ENCODE measurements at places on chromosomes 7 and 10.

- DNase-seq: no peak
These were observed 67.1 kb downstream of the PIP4K2A start for GRCh38 chr10:22647244-22647643.

GRCh38 chr7:126608339-126608776, 644.4 kb downstream of the GRM8 start:
- DNase-seq: peak; percentile 1

GRCh38 chr10:52779541-52780390, 7.2 kb upstream of the MBL2 start:
- peak; percentile 53 for DNase-seq

DNA sequence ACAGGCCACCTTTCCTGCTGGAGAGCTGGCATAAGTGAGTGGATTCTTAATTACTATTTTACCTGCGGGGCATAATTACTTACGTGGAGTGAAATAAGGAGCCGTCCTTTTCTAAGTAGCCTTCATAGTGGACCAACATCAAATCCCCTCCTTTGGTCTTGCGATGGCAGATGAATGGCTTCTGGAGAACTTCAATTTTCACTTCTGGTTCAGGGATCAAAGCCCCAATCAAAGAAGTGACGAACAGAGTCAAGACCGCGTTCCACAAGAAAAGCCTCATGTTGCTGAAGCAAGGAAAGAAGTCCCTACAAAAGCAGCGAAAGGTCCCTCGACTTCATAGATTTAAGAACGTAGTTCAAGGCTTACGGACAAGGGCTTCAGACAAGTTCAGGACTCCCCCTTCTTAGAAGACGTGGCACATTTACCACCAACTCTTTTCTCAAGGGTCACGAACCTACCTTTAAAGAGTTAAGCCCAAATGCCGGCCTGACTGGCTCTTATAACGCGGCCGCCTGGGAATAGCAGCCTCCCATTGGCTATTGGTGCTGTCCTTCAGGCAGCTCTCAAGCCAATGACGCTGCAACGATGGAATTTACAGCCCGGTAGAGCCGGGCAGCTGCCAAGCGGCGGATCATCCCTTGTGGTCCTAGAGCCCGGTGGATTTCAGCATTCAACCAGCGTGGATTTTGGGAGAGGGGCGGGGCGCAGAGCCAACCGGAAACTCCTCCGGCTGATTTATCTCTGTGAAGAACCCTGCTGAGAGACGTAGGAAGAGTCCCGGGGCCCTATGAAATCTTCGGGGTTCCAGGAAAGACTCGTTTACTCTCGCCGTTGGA, at the start of gene FKBP14:
TSS of gene FKBP14 (minus strand) at position 474 of the 836 bp plus-strand sequence. CDS start at position 280, 194 bp downstream.
- peak; percentile 96 for DNase-seq

DNA sequence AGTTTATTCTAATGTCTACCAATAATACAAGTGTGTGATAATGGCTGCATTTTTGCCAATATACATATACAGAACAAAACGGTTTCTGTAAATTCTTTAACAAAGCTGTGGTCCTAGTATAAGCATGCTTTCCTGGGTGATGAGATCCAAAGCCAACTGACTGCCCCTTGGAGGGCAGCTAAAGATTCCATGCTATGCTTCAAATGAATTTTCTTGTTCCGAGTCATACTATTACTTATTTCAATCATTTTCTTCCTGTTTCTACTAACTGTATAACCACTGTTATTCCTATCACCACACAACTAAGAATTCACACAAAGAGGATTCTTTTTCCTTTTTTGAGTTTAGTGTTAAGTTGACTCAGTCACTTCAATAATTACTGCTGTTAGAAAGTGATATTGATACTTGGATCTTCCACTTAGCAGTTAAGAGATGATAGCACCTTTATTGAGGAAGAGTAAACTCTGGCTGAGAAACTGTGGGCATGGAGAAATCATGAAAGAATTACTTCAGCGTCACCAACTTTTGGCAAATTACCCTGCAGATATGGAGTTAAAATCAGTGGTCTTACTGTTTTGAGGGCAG, 197.5 kb downstream of the ARL4A start:
- peak; percentile 11 for DNase-seq

DNA sequence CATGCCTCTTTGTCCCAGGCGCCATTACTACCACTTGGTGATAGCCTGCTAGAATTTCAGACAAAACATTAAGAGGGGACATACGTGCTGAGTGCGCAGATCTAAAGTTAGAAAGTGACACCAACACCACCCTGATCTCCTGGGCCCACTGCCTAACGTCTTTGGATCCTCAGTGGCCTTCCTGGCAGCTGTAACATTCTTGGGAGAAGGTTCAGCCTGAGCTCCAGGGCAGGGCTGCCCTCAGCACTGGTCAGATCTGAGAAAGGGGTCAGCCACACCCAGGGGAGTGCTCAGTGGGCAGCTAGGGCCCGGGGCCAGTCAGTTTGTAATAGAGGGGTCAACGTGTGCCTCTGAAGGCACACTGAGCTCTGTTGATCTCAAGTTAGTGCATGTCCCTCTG, 48.4 kb downstream of the ZCCHC24 start:
- no peak for DNase-seq

GRCh38 chr7:47837826-47838225, 110.4 kb downstream of the PKD1L1 start:
- no peak for DNase-seq

DNA sequence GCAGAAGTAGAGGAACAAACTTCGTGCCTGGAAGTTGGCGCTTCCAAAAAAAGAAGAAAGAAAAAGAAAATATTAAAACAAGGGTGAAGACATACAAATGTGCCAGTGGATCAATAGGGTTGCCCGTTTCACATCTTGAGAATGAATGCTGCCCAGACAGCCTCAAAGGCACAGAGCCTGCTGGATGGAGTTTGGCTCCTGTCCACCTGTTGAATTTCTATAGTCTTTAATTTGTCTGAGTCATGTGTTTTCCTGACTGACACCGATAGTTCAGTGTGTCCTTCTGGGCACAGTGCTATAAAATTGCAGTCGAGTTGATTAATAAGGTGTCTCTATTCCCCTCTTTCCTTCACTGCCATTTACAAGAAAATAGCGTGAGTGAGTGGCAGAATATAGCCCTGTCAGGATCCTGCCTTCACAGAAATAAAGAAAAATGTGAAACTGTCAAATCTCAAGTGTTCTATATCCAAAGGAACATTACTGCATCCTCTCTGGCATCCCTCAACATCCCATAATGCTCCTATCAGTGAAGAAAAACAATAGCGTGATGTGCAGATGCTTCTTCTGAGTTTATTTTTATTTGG, 471.3 kb upstream of the AUTS2 start:
- DNase-seq: no peak

- DNase-seq: peak; percentile 89
These were observed 9.6 kb downstream of the IL2RA start for GRCh38 chr10:6052247-6053221.

DNA sequence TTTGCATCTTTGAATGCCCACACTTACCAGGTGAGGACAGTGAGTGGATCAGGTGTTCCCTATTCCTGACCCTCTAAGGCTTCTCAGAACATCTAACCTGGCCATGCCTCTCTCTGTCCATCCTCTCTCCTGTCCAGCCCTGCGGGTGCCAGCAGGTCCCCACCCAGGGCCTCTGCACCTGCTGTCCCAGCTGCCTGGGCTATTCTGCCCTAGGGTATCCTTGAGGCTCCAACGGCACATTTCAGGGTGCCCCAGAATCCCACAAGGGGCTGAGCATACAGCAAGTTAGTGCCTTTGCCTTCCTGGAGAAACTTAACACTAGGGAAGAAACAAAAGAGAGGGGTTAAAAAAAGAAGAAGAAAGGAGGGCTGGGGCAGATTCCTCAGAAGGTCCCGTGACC, 107.4 kb downstream of the UNCX start:
- no peak for DNase-seq

DNA sequence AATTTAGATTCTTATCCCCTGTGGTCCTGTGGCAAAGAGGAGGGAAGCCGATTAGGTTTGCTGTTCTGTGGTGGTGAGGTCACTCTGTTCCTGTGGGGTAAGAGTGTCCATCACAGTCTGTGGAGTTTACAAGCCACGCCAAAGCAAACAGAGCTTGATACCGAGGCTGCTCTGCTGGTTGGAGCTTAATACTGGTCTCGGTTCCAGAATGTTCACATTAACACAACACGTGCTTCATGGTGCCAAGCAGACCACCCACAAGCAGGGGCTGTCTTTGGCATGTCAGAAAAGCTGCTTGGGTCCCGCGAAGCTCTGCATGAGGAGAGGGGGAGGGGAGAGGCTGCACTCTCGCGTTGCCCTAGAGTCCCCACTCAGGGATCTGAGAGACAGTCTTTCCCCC, 47.5 kb downstream of the DNAJB6 start:
- DNase-seq: no peak

DNA sequence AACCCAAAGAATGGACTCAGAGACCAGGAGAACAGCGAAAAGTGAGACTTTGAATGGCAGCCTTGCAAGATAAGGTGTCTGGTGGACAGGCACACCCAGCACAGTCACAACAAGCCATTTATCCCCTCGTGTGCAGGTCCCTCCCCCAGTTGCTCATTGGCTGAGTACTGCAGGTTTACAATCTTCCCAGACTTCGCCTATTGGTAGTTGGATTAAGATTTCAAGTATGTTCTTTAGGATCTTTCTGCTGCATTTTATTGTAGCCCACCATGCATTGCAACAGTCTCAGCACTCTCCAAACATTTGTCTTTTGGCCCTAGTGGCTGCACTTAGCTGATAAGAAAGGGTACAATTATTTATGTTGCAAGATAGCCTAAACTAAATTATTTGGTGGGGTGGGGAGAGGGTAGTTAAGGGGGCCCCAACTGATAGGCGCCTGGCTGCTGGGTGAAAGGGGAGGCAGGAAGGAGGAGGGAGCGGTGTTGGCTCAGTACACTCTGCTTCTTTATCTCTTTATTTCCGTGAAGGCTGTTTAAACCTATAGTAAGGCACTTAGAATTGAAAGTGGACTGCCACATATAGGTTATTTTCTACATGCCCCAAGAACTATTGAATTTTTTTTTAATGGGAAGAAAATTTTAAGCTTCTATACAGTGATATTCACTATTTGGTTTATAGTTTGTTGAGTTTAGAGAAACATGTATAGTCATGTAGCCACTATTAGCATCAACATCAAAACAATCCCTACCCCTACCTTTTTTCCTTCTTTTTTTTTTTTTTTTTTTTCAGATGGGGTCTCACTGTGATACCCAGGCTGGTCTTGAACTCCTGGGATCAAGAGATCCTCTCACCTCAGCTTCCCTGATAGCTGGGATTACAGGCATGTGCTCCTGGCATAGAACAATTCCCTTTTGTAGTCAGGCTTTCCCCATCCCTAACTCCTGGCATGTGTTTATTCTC, 54.2 kb downstream of the GUSB start:
- no peak for DNase-seq

- peak; percentile 25 for DNase-seq
These were observed at the start of gene NT5C3A for GRCh38 chr7:33062023-33062781. TSS of gene NT5C3A (minus strand) at chr7:33062776. CDS start at chr7:33062705, 71 bp downstream.

DNA sequence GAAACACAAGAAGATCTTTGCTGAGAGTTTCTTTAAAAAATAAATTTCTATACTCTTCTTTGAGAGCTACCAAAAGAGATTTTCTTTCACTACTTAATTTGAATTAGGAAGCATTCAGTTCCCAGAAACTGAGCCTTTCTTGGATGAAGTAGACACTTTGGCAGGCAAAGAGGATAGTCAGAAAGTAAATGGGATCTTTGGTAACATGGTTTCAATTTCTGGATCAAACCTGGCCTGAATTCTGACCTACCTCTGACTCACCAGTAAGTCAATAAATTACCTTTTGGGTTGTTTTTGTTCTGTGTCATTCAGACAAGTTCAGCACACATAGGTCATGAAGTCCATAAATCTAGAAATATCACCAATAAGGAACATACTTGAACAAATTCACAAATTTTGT, 26.8 kb upstream of the CABCOCO1 start:
- DNase-seq: no peak

DNA sequence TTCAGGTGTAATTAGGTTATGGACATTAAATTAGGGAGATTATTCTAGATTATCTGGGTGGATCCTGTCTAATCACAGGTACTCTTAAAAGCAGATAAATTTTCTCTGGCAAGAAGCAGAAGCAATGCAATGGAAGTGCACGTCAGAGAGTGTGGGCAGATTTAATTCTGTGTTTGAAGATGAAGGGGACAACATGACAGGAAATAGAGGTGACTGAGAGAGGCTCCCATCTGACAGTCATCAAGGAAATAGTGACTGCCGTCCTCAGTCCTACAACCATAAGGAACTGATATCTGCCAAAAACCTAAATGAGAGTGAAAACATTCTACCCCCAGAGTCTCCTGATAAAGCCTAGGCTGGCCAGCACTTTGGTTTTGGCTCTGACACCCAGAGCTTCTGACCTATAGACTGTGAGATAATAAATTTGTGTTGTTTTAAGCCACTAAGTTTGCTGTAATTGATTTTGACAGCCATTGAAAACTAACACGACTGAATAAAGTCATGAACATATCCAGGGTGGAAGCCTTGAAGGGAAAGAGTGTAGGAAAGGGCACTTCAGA, 30.5 kb upstream of the DDX50 start:
- no peak for DNase-seq

- no peak for DNase-seq
These were observed 14.6 kb downstream of the GATA3 start for GRCh38 chr10:8069108-8069507.

DNA sequence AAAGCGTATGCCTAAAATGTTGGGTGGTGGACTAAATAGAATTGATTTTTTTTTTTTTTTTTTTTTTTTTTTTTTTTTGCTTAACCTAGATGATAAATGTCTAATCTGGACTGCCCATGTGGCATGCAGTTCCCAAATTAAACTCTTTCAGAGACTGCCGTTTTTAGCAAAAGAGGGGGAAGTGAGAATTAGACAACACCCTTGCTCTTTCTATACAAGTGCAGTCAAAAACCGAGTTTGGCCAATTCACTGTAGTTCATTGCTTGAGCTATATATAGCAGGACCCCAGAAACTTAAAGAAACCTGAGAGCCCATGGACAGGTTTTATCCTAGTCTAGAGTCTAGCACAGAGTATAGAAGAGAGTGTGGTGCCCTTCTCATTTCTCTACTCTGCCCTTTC, 141.9 kb downstream of the GRM3 start:
- no peak for DNase-seq

GRCh38 chr10:117264782-117265181, 23.9 kb downstream of the SLC18A2 start:
- DNase-seq: no peak

DNA sequence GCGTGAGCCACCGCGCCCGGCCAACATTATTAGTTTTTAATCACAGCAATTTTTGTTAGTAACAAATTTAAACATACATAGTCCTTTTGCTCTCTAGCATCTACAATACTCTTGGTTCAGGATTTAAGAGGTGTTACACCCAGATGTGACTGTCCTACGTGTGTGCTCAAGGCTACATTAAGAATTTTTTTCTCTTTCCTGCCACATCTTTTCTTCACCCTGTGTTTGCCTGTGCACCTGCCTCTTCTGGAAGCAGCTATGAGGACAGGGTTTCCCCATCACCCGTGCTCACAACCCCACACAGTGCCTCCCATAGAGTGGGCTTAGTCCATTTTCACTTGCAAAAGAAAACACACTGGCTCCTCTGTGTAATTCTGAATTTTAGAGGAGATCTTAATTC, 186.7 kb upstream of the KLF6 start:
- no peak for DNase-seq

All from activated CD4-positive, alpha-beta T cell treated with anti-CD3 and anti-CD28 coated beads, Interleukin-2, Interleukin-4, amounts not matched to agents 100 ng/mL and 50 ng/mL, durations not matched to agents 16 hours and 8 hours (primary cell).